Endothelial cell (in vitro differentiated cells): ENCODE measurements at places on chromosomes 5 and 9. TPM values are rescaled to one million over a fixed set of nuclear protein-coding genes. Genes with fewer than 3 reads are reported as not detected.

The WNT8A gene
- 0.69 TPM for total RNA-seq

The TEX48 gene
- total RNA-seq: not detected

The GMCL2 gene
- total RNA-seq: not detected

The GRM6 gene
- total RNA-seq: not detected

The PCDHGA8 gene
- 2.6 TPM for total RNA-seq

DNA sequence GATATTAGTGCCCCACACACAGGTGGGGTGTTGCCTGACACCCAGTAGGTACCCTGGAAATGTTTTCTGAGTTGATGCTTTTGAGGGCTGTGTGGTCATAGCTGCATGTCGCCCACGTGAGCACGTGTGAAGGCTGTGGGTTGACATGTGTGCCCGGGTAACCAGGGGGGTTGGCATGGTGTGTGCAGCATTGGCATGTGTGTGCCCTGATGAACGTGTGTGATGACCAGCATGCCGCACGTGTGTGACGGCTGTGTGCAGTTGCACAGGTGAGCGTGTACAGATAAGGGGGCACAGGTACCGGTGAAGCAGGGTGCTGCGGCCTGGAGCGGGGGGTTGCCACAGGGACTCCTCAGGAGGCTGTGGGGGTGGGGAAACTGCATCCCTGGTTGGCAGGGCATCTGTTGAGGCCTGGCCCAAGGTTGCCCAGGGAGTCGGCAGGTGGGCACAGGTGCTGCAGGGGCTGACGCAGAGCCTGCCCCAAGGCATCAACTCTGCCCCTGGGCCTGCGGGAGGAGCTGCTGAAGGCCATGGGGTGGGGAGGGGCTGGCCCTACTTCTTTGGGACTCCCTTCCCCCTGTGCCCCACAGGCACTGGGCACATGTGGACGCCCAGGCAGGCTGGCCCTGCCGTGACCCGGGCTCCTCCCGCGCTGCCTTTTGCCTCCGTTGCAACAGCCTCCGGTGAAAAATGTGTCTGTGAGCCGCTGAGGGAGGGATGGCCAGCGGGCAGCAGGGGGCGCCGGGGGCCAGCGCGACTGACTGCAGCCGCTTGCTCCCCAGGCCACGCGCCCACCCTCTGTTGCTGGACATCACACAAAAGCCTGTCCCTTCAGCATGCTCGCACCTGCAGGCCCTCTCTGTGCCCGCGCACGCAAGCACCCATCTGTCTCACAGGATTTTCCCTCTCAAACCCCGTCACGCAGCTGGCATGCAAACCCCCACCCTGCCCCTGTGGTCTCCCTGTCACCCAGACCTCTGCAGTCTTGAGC lies 2.2 kb downstream of the UNC5A start:
- DNase-seq: peak; percentile 84

DNA sequence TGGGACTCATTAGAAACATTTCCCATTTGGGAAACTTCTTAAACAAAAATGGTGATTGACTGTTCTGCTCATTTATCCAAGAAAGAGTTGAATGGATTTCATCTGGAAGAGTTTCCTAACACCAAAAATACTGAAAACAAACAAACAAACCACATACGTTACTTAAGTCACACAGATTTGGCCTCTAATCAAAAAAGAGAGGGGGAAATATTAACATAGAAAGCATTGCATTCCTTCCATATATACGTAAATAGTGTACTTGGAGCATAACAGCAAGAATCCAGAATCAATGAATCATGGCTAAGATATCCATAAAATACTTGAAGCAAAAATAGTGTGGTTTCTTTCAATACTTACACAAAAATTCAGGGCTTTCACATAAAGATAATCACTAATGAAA lies 189.8 kb upstream of the MAP3K1 start:
- no peak for DNase-seq

GRCh38 chr5:80168388-80169028 lies 87.3 kb downstream of the SERINC5 start:
- peak; percentile 11 for DNase-seq

DNA sequence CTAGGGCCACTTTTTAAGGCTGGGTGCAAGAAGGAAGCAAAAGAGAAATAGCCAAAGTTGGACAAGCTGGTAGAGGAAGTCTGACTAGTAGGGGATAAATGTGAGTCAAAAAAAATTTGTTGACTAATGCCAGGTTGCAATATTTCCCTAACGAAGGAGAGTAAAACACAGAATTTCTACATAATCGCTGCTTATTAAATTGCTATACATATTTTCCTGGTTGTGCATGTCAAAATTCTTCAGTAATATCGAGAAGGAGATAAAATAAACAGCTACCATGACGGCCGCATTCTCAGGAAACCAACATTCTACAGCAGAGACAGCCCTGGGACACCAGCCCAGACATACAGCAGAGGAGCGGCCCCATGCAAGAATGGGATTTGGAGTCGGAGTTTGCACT lies 148.3 kb downstream of the ESM1 start:
- DNase-seq: no peak

DNA sequence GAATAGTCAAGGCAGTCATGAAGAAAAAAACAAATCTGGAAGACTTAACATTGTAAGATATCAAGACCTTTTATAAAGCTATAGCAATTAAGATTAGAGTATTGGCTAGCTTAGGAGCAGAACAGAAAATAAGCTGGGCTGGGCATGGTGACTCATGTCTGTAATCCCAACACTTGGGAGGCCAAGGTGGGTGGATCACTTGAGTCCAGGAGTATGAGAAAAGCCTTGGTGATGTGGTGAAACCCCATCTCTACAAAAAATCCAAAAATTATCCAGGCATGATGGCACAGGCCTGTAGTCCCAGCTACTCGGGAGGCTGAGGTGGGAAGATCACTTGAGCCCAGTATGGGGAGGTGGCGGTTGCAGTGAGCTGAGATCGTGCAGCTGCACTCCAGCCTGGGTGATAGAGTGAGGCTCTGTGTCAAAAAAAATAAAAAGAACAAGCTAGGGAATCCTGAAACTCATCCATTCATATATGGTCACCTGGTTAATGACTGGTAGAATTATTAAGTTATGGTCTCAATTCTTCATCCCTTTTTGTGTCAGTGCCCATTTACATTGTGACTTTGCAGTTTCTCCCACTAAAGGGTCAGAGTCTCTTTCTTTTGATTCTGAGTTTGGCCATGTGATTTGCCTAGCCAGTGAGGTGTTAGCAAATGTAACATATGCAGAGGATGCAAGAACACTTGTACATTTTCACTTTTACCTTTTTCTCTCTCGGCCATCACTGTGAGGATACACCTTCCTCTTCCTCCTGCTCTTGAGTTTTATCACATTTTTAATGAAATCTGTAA lies 144.6 kb upstream of the SGCD start:
- DNase-seq: no peak

GRCh38 chr9:72983056-72983455 lies 30.2 kb upstream of the ALDH1A1 start:
- DNase-seq: no peak

- DNase-seq: no peak
These were observed 118.6 kb downstream of the ZSWIM6 start for GRCh38 chr5:61450493-61451279.

DNA sequence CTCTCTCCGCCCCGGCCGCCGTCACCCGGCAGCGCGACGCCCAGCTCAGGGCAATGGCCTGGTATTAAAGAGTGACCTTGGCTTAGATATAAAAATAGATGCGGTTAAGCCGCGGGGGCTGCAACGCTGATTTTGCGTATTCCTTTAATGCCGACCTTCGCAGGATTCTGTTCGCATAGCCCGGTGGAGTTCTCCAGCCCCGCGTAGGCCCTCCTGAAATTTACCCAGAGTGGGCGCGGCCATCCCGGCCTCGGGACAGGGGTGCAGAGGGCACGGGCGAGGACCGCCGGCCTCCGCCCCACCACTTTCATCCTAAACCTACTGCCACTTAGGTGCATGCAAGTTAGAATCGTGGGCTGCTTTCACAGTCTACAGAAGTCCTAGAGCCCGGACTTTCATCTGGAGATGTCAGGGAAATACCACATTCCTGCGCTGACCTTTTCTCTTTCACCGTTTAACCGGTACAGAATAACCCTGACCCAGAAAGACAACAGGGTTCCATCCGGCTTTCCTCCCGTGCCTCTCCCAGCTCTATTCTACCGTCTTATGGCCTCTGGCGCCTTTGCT lies 492 bp upstream of the FAM169A start:
- peak; percentile 38 for DNase-seq

DNA sequence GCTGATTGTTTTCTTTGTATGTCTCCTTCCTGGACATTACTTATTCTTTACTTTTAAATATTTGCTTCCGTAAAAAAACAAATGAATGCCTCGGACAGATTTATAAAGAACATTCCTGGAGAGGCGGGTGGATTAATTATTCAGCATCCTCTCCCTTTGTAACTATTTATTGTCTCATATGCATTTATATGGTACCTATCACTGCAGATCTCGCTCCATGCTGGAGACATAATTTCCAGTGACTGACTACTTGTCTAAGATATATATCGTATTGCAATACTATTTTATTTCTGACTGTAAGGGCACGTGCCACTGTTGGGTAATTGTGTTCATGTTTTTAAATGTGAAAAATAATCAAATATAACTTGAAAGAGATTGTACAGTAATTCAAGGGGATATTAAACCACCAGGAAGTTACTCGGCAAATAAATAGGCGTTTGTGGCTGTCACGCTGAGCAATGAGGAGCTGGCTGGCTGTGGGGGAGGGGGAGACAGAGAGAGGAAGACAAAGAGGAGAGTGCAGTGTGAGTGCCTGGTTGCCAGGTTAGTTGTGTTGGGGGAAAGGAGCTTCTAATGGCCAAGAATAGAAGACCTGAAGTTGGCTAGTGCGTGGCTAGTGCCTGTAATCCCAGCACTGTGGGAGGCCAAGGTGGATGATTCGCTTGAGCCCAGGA lies 131.8 kb upstream of the GABRP start:
- DNase-seq: no peak

DNA sequence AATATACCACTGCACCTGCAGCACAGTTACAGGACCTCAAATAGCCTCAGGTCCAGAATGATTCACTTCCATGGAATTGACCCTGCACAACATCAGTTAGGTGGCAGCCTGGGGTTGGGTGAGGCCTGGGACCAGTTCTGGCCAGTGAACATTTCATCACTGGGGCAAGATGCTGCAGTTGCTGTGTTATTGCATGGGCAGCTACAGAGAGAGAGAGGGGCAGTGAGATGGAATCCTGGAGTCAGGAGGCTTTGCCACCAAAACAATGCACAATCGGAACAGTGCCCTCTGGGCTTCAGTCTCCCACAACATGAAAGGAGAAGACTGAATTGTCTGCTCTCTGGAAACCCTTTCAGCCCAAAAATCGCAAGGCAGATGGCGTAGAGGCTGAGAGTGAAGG lies 51.8 kb downstream of the SH3TC2 start:
- no peak for DNase-seq

- no peak for DNase-seq
These were observed 250.7 kb downstream of the GABRB2 start for GRCh38 chr5:161295721-161296250.

- no peak for DNase-seq
These were observed 253.8 kb downstream of the DMRT2 start for GRCh38 chr9:1303932-1304331.

DNA sequence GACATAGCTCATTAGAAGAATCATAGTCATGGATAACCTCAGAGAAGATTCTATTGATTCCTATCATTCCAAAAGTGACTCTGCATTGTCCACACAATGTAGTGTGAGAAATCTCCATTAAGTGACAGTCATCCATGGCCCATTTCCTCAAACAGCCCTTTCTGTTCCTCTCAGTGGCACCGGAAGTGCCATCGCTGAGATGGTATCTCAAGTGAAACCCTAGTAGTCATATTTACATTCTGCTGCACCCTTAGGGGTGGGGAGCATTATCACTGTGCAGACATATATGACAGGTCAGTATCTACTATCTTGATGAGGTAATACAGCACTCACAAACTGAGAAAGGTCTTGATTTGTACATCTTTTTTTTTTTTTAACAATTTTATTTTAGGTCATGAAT lies 55.4 kb upstream of the MIER3 start:
- no peak for DNase-seq

DNA sequence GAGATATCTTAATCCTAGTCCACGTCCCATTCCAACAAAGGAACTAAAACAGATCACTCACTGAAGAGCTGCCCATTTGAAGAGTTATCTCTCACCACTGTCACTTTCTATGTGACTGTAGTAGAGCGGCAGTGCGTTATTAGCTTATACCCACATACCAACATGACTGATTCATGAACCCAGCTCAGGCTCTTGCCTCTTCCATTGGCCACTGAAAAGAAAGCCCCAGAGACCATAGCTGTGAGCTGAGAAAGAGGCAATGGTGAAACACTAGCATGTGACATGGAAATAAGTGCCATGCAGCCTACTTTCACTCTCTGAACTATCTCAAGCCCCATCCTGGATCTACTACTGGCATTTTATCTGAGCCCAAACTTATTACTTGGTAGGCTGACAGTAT lies 151.7 kb upstream of the MOCS2 start:
- no peak for DNase-seq

DNA sequence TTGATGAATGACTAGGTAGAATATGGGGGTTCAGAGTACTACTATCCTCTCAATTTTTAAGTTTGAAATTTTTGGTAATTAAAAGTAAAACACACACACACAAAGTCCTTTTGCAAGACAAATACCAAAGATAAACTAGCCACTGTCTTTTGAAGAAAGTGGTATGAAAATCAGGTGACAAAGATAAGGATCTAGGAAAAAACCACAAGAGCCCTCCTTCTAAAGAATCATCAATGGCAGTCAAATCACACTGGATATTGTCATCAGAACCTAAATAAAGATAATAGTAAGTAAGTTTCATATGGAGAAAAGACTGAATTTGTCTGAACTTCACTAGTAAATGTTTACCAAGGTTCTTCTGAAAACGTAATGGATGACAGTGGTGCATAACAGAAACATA lies 30.5 kb upstream of the HK3 start:
- no peak for DNase-seq

- DNase-seq: peak; percentile 65
These were observed 571 bp downstream of the PPIC start for GRCh38 chr5:123035918-123036390.

GRCh38 chr5:96837303-96837702 lies 29.6 kb upstream of the ERAP1 start:
- no peak for DNase-seq

DNA sequence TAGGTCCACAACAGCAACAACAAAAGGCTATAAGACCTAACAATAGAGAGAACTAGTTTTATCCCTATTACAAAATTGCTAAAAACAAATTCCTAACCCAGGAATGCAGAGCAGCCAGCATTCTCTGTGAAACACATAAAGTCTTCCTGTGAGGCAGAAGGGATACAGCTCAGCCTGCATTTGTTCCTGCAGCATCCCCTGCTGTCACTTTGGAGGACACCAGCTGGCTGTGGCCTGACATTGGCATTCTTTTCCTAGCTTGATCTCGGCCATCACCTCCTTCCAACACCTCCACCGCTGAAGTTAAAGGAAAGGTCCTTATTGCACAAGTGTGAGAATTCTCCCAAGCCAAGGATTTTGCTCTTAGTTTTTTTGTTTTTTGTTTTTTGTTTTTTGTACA lies 186.1 kb downstream of the SNCAIP start:
- DNase-seq: peak; percentile 24
